CD14-positive monocyte (primary cell): ENCODE measurements at places on chromosomes 3 and 15.

- DNase-seq: no peak
Observed at GRCh38 chr3:157769378-157769777, 266.2 kb upstream of the VEPH1 start.

- DNase-seq: peak; percentile 46
Observed at GRCh38 chr3:19901918-19902317, 32.1 kb downstream of the EFHB start.

DNA sequence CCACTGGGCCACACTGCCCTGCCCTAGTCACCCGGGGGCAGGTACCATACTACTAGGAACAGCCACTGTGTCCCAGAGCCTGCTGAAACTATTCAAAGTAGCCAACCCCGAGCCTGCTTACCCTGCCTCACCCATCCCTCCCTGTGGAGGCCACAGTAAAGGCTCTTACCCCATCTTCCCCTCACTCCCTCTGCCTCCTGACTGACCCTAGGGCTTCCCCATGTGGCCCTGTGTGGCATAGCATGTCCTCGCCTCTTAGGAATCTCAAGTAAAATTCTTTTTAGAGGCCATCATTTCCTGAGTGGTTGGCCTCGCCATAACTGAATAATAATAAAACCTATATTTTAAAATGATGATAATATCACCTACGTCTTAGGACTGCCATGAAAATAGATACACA, 112.2 kb upstream of the SLC6A11 start:
- no peak for DNase-seq

DNA sequence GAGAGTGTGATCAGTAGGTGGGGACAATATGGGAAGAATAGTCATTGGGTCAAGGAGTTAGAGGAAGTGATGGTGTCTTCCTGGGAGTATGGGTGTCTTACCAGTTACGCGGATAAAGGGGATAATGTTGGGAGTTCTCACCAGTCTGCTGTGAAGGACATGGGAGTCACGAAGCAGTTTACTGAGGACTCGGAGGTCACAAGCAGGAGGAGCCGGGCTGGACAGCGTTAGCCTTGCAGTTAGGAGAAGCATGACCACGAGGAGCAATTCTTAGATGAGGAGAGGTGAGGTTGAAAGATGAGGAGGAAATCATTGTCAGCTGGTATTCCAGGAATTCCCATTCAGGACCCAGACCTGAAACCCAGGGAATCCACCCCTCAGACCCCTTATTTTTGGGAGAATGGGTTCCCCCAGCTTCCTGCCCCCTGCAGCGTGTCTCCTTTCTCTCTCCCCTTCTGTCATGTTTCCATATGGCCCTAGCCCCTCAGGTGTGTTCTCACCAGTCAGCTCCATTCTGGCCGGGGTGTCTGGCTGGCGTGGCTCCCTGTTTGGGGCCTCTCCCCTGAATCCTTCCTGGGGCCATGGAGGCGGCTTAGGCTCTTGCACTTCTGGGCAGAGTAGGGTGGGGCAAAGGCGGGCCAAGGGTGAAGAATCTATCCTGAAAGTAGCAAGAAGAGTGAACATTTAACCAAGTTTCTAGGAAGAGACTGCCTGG, 2.1 kb downstream of the THPO start:
- no peak for DNase-seq

GRCh38 chr15:89799011-89799911, 15.4 kb downstream of the ANPEP start:
- peak; percentile 2 for DNase-seq

DNA sequence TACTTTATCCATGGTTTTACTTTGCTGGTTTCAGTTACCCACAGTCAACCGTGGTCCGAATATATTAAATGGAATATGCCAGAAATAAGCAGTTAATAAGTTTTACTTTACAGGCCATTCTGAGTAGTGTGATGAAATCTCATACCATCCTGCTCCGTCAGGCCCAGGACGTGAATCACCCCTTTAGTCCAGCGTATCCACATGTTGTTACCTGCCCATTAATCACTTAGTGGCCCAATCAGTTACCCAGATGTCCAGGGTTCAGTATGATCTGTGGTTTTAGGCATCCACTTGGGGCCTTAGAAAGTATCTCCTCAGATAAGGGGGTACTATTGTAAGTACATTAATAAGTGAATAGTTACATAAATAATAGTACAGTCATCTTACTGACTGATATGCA, 88.0 kb downstream of the TTBK2 start:
- no peak for DNase-seq

- DNase-seq: peak; percentile 30
Observed at GRCh38 chr3:55180936-55181535, 253.2 kb upstream of the LRTM1 start.

DNA sequence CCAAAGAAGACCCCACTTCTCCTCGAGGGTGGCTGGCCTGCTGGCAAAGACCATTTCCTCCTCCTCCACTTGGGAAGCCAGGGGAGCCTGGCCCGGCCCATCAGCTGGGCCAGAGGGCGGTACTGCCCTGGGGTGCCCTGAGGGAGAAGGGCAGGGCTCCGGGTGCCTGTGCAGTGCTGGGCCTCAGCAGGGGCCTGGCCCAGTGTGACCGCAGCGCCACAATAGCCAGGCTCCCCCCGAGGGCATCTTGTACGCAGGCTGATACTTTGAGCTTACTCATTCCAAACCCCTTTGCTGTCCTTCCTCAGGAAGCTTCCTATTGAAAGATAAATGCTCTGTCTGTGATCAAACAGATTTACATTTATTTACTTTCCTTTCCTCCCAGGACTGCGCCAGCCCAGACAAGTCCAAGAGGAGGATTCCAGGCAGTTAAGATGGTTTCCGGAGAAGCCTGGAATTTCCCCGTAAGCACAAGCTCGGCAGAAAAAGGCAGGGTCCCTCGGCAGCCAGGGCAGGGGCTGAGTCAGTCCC, 240.1 kb downstream of the XXYLT1 start:
- DNase-seq: no peak

GRCh38 chr3:182284793-182285192, 508.5 kb upstream of the ATP11B start:
- no peak for DNase-seq

GRCh38 chr3:14810801-14811661, 7.7 kb upstream of the FGD5 start:
- no peak for DNase-seq

DNA sequence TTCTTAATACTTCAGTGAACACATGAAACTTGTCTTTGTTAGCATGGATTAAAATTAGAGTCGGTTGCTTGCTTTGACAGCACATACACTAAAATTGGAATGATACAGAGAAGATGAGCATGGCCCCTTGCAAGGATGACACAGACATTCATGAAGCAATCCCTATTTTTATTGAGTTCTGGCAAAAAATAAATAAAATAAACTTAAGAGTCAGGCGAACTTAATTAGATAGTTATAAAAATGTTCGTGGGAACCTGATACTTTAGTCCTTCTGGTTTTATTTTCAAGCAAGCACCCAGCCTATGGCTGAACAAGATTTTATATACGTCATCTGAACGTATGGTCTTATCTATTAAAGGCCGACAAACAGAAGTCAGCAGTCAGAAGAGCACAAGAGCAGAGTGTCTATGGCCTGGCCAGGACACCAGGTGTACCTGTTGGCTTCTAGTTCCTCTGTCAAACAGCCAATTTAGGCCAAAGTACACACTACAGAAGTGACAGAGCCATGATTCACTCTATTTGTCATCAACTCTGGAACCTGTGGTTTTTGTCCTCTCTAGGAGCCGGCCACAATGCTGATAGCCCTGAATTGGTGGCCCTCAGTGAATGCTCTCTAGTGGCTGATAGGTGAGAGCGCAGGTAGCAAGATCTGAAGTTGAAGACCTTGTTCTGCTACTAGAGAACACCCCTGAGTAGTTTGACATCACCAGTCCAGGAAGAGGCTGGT, 64.3 kb downstream of the LEO1 start:
- no peak for DNase-seq

DNA sequence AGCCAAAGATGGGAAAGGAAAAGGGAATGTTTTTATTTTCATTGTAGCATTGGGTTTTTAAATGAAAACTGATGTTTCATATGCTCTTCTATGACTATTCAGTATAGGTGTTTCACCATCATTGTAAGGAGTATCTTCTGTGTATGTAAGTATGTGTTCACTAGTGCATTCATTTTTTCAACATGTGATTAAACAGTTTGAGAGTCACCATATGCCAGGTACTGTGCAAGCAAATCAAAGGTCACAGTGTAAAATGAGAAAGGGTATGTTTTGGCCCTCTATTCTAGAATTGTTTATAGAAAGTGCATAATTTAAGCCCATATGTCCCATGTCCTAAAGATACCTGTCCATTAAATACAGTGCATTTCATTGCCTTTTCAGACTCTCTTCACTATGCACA, 207.2 kb downstream of the ZBTB20 start:
- no peak for DNase-seq

GRCh38 chr15:70976851-70977250, 84.2 kb downstream of the LRRC49 start:
- DNase-seq: no peak

GRCh38 chr3:114839476-114839875, 307.6 kb downstream of the ZBTB20 start:
- DNase-seq: no peak

- DNase-seq: no peak
Observed at GRCh38 chr15:62985768-62986167, 56.8 kb upstream of the TPM1 start.

DNA sequence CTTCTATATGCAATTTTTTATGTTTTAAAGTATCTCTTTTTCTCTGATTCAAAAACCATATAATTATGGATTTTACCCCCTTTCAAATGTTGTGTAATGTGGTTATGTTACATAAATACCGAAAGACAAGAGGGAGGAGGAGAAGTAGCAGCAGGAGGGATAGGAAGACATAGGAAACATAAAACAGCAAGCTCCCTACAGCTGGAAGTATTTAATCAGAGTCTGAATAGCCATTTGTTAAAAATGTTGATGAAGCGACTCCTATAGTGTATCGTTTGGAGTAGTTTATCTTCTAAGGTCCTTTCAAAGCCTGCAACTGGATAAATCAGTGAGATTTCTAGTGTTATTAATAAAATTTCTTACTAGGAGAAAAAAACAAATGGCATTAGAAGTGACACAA, 598.1 kb upstream of the GOLIM4 start:
- DNase-seq: no peak

- no peak for DNase-seq
Observed at GRCh38 chr3:19399356-19399755, 251.0 kb downstream of the KCNH8 start.

GRCh38 chr3:99862208-99862607, 44.5 kb downstream of the CMSS1 start:
- DNase-seq: no peak

GRCh38 chr15:58447271-58448010, 15.7 kb downstream of the LIPC start:
- DNase-seq: peak; percentile 42

- peak; percentile 96 for DNase-seq
Observed at GRCh38 chr3:72270072-72270681, 485.2 kb upstream of the PROK2 start.

DNA sequence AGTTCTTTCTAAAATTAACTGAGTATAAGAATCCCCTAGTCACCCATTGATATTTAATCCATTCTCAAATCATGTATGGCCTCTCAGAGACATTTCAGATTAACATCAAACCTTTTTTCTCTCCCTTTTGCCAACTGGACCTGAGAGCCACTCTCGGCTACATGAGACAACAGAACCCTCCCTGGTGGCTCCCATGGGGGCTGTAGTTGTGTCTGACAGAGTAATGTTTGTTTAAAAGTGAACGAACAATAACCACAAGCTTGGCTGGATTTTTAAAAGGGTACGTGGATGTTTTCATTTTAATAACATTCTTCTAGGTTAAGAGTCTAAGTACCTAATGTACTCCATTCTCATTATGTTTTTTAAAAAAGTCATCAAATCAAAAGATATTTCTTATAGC, 37.1 kb downstream of the P3H2 start:
- no peak for DNase-seq

DNA sequence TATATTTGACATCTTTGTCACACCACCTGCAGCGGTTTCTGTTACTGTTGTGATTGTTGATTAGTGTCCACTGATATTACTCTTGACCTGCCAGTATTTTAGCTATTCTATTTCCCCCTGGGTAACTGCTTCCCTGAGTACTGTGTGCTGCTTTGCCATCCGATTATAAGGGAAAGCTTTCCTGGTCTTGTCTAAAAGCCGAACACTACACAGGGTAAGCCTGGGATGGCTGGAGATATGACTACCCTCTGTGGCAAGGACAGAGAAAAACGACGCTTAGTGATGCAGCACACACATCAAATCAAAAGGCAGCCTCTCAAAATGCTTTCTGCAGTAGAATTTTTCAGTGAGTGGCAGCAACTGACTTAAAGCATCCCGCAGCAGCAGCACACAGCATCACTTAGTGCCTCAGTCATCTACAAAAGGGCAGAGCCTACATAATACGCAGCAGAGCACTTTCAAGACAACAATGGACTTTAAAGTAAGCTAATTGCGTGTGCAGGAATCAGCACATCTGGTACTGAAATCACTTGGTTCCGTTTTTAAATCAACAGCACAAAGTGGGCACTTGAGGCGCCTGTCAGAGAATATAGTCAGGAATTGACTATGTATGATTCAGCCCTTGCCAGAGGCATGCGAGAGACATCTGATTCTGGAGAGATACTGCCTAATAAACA, 656.3 kb upstream of the TGFBR2 start:
- DNase-seq: no peak

DNA sequence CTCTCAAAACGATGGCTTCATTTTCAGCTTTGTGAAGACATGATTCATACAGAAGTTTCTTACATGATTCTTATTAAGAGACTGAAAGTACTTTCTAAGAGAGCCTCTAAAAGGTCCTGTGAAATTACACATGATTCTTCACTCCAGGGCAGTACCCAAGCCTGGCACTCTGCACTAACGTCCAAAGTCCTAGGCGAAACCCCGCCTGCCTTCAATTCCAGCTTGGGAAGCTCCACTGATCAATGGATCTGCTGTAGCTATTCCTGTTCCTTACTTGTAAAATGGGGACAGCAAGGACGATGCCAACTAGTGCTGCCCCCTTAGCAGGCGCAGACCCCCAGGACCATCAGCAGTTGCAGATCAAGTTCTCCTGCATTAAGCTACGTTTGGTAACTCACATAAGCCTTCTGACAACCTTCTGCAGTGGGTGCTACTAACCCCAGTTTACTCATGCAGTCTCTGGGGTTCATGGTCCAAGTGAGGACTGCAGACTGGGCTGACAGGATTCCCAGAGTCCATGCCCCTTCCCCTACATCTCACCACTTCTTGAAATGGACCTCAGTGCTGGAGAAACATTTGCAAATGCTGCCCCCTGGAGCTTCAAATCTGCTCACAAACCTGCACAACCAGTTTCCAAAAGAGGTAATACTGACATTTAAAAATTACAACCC, 10.6 kb downstream of the CHCHD4 start:
- no peak for DNase-seq

DNA sequence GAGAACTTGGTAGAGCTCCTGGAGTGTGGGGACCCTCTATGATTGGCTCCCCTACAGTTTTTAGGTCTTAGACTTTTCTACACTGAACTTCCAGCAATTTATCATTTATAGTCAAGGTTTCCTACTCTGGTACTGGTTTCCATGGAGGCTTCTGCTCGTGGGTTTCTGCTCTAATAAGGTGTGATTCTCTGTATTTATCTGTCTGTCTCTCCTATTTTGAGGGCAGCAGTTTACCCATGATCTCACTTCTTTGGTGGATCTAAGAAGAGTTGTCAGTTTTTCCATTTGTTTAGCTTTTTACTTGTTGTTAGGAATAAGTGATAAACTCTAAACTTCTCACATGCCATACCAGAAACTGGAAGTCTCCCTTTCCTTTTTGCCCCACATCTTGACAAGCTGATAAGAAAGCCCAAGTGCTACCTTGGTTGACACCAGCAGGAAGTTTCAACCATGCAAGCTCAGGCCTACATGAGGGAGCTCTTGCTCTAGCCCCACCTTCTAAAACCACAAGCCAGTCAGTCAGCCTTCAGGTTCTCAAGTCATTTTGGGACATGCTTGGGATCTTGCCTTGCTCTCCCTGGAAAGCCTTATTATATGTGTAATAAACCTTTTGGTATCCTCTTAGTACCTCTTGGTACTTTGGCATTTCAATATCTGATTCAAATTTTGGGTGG, 10.0 kb downstream of the TIMMDC1 start:
- no peak for DNase-seq
